ENCODE measurements at places on chromosomes 4 and X.

DNA sequence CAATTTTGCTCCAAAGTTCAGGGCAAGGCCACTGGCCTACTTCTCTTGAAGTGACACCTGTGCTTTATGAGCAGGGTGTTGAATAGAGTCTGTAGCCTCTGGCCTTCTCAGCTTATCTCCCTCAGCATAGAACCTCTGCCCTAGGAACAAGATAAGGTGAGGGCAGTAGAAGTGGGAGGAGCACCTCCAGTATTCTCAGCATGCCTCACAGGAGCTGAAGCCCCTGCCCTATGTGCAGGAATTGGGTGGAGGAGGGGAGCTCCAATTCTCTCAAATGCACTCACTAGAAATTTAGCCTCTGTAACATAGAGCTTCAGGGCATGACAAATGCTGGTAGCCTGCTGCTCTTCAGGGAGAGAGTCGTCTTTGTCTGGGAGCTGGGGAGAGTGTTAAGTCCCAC lies 479.3 kb downstream of the IL1RAPL1 start:
- no peak for DNase-seq

GRCh38 chr4:54157606-54158005 lies 57.6 kb downstream of the GSX2 start:
- no peak for DNase-seq

- no peak for DNase-seq
Observed at GRCh38 chr4:7656244-7656800, 221.6 kb upstream of the PSAPL1 start.

- DNase-seq: no peak
Observed at GRCh38 chrX:29042341-29042740, 455.1 kb downstream of the IL1RAPL1 start.

GRCh38 chr4:110092646-110093045 lies 105.8 kb downstream of the ELOVL6 start:
- DNase-seq: no peak

DNA sequence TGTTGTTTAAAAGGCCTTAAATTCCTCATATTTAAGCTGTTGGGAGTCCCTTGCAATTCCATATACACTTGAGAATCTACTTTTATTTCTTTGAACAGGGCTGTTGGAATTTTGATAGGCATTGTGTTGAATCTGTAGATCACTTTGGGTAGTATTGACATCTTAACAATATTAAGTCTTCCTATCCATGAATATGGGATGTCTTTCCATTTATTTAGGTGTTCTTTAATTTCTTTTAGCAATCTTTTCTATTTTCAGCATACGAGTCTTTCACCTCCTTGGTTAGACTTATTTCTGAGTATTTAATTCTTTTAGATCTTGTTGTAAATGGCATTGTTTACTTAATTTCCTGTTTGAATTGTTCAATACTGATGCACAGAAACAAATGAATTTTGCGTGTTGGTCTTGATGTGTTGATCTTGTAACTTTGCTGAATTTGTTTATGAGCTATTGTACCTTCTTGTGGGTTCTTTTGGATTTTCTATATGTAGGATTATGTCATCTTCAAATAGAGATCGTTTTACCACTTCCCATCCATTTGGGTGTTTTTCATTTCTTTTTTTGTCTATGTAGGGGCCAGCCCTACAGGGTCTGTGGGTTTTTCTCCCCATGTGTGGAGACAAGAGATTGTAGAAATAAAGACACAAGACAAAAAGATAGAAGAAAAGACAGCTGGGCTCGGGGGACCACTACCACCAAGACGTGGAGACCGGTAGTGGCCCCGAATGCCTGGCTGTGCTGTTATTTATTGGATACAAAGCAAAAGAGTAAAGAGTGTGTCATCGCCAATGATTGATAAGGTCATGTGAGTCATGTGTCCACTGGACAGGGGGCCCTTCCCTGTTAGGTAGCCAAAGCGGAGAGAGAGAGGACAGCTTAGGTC lies 18.2 kb upstream of the CTBP1 start:
- no peak for DNase-seq

DNA sequence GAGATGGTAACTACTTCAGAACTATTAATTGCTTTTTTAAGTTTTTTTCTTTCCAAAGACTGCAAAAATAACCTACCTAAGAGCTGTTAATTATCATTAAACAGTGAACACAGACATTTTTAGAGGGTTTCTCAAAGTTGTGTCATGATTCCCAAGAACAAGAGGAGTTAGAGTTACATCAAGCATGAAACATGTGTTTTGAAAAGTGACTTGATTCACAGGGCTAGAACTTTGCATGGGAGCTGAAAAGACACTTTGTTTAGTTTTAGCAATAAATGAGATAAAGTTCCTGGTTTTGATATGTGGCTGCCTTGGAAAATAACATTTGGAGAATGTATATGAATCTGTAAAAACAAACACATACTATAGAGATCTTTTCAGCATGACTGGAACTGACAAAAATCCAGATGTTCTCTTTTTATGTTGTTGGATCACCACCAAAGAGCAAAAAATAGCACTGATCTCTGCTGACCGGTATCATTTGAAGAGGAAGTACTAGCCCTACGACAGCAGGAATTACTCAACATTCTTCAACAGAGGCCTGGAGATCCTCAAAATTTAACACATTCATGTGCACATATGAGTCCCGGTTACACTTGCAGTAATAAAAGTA lies 173.0 kb upstream of the PCDH18 start:
- DNase-seq: no peak

GRCh38 chr4:54586320-54586955 lies 71.3 kb upstream of the KIT start:
- no peak for DNase-seq

DNA sequence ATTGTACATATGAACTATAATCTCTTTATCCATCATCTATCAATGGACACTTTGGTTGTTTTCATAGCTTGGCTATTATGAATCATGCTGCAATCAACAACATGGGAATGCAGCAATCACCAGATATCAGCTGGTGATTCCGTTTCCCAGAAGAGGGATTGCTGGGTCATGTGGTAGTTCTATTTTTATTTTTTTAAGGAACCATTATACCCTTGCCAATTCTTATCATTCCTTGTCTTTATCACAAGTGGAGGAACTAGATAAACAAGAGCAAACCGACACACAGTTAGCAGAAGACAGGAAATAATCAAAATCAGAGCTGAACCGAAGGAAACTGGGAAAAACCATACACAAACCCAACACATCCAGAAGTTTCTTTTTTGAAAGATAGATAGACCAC lies 14.5 kb upstream of the LNX1 start:
- no peak for DNase-seq

- no peak for DNase-seq
Observed at GRCh38 chrX:39848243-39848642, 249.5 kb downstream of the BCOR start.

- DNase-seq: no peak
Observed at GRCh38 chr4:92172203-92172602, 131.6 kb upstream of the GRID2 start.

DNA sequence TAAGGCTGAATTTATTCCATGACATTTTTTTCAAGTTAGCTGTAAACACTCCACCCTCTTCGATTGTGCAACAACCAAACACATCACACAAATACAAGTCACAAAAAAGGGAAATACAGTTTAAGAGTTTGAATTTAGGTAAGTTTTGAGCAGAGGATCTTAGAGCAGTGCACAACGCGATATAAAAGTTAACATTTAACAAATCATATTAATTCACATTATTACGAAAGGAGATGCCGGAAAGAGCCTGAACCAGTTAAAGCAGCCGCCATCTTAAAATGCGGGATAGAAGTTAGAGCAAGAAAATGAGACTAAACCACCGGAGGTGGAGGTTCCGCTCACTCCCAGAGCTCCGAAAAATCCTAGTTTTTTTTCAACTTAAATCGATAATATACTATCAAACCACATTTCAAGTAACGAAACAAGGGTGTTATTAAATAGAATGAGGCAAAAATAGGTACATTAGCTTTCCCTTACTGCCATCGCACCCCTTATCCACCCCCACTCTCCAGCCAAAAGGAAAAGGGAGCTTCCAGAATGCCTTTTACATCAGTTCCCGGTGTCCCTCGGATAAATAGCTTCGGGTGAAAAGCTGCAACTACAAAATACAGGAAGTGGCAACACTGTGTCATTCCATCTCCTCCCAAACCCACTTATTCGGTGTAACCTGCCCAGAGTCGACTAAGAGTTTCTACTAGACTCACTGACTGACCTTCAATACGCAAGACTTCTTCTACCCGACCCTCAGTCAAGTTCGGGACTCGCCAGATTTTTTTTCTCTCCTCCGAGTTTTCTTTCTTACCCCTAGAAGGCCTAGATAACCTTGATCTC lies 1.9 kb downstream of the UBE2D3 start:
- no peak for DNase-seq

DNA sequence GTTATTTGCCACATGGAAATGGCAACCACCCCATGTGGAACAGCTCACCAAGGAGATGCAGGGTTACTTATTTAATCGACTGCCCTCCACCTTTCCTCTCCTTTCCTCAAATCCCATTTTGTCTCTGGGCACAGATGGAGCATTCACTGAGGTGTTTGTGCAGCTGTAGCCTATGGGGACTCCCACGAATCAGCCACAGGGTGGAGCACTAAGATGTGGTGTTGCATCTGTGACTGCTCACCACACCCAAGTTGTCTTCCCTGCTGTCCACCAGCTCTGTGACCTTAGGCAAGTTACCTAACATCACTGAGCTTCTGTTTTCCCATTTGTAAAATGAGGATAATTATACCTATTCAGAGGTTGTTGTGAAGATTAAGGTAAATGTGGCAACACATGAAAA lies 252.4 kb upstream of the CPEB2 start:
- DNase-seq: no peak

Measured in stimulated activated CD8-positive, alpha-beta memory T cell treated with anti-CD3 and anti-CD28 coated beads, Interleukin-7, amount 100 ng/mL, for 1 hour (primary cell).